Progenitor cell of endocrine pancreas (in vitro differentiated cells): ENCODE measurements at places on chromosomes 16 and 17.

DNA sequence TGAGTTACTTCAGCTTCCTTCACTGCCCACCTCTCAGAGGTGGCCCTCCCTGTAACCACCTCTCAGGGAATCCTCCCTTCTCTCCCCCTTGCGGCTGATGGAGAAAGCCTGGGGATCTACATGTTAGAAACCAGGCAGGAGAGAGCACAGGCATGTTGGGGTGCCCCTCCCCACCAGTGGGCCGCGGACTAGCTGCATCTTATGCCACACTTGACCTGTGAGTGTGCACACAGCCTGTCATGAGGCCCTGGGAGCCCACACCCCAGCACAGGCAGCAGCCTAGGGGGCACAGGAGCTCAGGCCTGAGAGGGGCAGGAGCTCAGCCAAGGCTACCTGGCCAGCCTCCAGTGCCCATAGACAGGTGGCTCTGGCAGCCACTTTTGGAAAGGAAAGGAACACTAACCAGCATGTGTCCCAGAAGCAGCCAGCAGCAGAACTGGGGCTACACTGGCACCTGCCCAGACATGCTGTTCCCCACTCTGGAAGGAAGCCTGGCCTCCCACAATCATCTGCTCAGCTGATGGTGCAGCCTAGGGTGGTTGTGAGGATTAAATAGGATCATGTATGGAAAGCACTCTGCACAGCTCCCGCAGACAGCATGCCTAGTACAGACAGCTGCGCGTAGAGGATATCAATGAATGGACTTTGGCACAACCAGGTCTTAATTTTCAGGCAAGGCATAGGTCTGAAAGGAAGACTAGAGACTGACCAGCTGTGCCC, 60.5 kb downstream of the TMEM132E start:
- no peak for DNase-seq

DNA sequence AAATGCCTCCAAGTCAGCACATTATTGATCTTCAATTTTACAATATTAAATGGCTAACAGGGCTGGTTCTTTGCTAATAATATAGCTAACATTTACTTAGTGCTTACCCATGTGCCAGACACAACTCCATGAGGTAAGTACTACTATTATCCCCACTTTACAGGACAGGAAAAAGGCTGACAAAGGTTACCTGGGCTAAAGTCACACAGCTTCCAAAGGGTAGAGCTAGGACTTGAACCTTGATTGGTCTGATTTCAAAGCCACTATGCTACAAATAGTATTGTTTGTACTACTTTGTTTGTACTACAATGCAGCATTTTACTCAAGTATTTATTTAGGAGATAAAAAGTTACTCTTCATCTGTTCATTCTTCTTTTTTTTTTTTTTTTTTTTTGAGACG, 31.9 kb downstream of the BRD7 start:
- DNase-seq, result no peak

DNA sequence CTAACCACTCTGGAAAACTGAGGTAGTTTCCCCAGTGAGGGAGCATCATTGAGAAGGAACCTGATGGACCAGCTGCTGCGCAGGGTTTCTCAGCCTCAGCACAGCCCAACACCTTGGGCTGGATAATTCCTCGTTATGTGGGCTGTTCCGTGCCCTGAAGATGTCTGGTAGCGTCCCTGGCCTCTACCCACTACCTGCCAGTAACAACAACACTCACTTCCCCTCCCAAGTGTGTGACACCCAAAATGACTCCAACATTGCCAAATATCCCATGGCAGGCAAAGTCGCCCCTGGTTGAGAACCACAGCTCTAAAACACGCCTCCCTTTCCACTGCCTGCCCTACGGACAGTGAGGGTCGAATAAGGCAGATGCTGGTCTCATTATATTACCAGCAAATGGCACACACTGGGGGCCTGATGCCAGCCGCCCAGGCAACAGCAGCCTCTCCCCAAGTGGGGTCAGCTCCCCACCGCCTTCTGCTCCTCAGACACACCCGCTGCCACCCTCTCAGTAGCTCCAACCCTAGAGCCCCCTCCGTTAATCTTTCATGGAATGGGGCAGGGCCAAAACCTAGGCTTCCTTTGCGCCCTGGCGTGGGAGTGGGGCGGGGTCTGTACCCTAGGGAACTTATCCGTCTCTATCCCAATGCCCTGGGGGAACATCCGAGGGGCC, 1.0 kb downstream of the RHBDF2 start:
- DNase-seq, result no peak

GRCh38 chr17:57587193-57587969, 157.7 kb downstream of the CCDC182 start:
- no peak for DNase-seq

DNA sequence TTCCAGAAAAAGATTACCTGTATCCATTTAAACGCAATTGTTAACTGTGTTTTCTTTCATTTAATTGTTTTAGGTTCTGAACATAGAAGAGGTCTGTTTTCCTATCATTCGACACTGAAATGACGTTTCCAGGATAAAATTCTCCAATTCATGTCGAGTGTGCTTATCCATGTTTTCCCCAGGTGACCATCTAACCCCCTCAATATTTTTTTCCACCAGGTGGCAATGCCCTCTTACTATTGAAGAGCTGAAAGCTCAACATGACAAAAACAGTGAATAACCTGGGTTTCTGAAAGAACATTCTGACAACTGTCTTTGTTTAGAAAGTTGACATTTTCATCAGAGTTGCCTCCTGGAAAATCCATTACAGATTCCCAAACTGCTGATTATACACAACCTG, 948.7 kb downstream of the KCNJ2 start:
- DNase-seq, result no peak

DNA sequence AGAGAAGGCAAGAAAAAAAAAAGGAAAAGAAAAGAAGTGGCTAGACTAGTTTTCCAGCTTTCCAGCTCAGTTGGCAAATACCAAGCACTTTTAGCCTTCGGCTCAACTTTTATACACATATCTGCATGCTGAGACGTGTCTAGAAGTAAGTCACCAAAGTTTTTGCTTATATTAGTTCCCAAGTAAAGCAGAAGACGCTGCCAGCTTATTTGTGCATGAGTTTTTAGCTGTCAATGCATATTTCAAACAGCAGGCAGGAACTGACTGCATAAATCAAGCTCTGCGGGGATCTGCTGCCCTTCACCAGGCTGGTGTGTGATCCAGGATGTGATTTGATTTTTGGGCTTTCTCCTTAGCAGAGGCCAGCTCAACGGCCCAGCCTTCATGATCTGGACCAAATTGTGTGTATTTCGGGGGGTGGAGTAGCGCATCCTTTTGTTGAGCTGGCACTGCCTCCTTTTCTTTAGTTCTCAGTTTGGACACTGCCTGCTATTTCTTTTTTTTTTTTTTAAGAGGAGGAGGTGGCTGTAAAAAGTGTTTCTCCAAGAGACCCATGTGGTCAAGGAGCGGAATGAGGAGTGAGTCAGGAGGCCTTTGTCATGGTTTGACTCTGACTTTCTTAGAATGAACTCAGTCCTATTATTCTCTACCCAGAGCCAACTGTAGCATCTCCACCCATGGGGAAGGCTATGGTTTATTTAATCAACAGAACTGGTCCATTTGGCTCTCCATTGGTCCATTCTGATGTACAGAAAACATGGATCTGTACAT, 162.6 kb upstream of the XYLT1 start:
- no peak for DNase-seq

DNA sequence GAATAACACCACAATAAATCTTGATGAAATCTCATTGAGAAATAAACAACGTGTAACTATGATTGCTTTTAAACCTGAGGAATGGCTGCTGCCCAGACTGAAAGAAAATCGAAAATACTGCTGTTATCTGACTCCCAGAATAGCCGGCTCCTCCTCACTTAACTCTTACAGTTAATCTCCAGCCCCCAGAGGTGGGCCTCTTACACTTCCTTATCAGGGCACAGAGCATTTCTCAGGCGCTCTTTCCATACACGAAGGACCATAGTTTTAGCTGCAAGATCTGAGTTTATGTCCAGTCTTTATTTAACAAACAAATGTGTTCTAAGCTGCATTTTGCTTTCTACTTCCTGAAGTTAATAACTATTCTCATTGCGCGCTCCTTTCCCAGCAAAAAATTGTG, 206.9 kb downstream of the MAP2K4 start:
- no peak for DNase-seq

DNA sequence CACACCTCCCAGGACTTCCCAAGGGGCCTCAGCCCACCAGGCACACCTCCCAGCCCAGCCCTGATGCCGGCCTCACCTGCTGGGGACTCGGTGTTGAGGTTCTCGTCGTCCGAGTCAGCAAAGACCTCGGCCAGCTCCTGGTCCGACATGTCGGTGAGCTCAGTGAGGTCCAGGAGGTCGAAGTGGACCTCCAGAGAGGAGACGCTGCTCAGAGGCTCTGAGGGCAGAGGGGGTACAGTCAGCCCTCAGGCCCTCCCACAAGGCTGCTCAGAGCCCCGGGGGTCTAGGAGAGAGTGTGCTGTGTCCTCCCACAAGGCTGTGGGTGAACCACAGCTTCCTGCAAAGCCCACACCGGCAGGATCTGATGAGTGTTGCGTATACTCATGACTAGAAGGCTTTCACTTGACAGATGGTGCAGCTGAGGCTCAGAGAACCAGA, 10.5 kb downstream of the DBNDD1 start:
- DNase-seq, result no peak
